ENCODE measurements at places on chromosomes 12 and 14.
A peak's percentile ranks its signal among the peaks of the same experiment; 100 is the strongest.

- no peak for DNase-seq
These were observed 7.8 kb downstream of the SH2B3 start for GRCh38 chr12:111413442-111414086.

DNA sequence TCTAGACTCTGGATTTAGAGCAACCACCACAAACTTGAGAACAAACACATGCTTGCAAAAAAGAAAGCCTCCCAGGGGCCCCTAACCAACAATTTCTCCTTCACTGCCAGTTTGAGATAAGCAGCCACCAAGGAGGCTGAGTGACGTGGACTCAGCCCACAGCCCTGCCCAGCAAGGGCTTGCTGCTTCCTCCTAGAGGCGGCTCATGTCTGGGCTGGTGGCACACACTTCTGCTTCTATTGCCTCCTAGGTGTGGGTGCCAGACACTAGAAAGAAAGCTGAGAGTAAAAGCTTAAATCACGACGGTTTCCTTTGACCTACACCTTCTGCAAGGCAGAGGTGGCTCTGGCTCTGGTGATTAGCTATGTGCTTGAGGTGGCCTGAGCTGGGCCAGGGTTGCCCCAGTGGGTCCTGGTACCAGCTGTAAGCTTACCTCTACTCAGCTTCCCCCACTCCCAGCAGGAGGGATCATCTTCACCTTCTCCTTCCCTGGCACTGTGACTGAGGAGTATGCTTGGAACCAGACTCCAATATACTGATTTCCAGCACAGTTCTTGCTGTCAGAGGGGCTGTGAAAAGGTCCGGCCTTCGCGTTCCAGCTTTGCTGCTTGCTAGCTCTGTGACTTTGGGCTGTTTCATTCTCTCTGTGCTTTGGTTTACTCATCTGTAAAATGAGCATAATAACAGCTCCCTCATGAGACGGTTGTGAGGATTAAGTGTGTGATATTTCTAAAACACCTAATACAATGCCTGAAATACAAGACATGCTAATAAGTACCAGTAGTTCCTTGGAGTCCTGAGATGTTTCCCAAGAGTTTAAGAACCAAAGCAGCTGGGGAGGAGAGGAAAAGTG is 89.7 kb upstream of the PARP11 start:
- DNase-seq = peak; percentile 36

DNA sequence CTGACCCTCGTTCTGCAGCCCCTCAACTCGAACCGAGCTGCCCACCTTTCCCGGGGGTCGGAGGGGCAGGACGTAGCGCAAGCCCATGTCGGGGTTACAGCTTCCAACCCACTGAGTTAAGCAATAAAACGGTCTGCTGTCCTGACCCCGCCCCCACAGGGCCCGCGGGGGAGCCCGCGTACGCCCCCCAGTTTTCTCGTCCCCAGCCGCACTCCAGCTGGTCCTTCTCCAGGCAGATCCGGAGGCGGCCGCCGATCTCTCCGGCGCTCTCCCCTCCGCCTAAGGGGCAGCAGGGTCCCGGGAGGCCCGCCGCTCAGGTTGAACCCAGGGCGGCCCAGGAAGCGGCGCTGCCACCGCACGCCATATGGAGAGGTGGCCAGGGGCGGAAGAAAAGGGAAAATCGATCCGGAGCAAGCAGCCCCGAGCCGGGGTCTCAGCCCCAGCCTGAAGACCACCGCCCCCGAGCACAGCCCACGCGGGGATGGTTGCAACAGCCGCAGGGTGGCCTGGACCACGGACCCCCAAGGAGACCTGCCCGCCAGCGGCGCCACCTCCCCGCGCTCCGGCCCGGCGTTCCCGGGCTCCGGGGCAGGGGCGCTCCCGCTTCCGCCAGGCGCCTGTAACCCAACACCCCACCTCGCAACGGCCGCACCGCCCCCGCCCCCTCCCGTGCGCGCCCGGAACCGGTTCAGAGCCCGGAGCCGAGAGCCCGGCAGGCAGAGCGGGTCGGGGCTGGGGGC is 760 bp downstream of the ACTN1 start:
- DNase-seq = peak; percentile 28

DNA sequence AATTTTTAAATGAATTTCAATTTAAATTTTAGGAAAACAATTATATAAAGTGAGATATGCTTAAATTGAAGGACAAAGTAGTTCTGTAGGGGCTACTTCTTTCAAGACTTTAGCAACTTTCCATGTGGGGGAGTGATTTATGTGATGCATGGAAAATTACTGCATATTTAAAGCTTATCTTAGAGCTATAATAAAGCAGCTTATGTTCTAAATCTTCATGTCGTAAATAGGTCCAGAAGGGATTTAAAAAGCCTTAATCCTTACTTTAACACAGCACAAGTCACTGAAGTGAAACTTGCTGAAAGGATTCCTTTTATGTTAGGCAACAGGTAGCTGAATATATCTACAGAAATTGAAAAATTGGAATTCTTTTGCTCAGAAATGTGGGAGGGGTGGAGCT is 340.4 kb downstream of the NAV3 start:
- no peak for DNase-seq

DNA sequence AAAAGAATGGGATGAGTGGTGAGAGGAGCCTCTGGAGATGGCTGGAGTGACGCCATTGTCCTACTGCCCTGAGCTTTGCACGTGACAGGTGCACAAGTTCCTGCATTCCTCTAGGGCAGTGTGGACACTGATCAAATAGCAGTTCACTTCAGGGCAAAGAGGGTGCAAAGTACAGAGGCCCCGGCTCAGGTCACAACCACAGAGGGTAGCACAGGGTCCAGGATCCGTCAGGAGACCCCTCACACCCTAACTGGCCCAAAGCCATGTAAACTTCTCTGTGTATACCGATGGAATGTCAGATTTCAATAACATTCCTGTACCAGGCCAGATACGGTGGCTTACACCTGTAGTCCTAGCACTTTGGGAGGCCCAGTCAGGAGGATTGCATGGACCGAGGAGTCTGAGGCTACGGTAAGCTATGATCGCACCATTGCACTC is 10.4 kb upstream of the FBLN5 start:
- no peak for DNase-seq

DNA sequence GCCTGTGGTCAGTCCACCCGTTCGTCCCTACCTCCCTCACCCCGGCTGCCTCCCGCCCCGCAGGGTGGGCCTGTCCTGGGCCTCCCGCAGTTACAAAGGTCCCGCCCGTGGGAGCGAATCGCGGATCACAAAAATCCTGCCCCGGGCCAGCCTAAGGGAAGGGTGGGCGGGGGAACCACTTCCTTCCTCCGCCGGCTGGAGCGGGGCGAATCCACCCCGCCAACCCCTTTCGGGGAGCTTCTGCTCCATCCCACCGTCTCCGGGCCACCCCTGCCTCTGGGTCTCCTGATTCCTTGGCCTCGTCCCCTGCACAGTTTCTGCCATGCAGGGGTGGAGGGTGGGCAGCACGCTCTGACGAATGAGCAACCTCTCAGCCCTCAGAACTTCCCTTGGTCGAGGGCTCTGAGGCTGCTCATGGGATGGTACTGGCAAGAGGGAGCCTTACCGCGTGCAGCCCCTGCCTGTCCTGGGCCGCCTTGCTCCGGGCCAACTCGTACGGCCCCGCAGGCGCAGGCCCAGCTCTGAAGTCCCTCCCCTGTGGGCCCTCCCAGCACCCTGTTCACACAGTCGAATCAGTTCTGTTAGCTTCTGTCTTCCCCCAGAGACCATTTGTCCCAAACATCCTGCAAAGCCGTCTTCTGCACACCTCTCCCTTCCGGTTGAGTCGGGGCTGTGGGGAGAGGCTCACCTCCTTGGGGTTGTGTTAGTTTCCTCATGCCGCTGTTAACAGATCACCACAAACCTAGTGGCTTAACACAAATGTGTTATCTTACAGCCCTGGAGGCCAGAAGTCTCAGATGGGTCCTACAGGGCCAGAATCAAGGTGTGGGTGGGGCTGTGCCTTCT is 589 bp upstream of the HVCN1 start:
- no peak for DNase-seq

GRCh38 chr14:78917462-78917861 is 747.3 kb downstream of the NRXN3 start:
- no peak for DNase-seq

DNA sequence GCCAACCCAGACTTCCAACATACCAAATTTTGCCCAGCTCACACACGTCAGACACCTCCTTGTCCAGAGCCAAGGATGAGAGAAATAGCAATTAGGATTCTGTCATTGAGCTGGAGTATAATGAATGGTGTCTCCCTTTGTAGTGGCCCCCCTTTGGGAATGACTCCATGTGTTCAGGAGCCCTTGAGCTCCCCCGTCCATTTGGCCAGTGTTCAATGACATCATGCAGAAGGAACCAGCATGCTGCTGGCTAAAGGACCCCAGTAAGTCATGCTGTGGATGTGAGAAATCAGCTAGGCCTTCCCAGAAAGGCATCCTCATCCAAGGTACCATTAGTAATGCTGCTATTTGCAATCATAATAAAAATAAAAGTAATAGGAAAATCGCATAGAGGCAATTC is 158.8 kb upstream of the SRRM4 start:
- DNase-seq = no peak

GRCh38 chr12:108029051-108029835 is 99.8 kb upstream of the WSCD2 start:
- DNase-seq = no peak

DNA sequence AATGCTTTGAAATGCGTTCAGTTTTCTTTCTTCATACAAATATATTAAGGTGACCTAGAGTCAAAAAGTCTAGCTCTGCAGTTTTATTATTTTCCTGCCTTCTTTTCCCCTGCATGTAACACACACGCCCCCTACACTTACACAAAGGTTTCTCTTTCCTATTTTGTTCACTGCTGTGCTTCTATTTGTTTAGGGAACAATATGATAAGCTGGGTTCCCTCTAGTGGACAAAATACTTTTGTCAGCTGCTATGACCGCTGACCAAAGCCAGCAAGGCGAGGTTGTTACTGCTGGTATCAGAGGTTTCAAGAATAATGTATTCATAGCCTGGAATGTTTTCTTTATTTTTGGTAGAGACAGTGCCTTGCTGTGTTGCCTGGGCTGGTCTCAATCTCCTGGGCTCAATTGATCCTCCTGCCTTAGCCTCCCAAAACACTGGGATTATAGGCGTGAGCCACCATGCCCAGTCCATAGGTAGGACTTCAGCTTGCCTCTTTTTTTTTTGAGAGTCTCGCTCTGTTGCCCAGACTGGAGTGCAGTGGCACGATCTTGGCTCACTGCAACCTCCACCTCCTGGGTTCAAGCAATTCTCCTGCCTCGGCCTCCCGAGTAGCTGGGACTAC is 33.4 kb downstream of the FNTB start:
- no peak for DNase-seq

DNA sequence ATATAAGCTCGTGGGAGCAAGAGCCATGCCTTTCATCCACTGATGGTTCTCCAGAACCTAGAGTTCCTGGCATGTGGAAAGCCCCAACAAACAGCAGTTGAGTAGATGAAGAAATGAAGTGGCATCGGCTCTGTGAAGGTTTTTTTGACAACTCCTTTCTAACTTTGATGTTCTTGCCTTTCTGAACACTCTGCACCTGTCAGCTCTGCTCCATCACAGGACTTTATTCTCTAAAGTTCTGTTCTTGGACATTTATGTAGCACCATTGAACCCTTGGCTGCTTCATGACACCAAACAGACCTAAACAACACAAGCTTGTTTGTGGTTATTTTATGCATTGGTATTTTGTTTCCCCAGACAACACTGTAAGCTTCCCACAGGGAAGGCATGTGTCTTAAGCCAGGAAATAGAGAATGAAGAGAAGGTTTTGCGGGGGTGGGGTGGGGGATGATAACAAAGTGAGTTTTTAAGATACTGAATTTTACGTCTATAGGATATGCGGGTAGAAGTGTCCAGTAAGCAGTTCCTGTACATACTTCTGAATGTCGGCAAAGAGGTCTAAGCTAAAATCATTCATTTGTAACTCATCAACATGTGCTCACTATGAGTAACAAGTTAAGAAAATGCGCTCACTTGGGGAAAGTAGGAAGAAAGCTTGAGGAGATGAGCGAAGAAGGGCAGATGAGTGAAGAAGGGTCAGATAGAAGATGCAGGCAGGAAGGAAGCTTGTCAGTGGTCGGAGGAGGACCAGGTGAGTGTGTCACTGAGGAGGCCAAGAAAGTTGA is 146.0 kb upstream of the PLEKHG7 start:
- no peak for DNase-seq

DNA sequence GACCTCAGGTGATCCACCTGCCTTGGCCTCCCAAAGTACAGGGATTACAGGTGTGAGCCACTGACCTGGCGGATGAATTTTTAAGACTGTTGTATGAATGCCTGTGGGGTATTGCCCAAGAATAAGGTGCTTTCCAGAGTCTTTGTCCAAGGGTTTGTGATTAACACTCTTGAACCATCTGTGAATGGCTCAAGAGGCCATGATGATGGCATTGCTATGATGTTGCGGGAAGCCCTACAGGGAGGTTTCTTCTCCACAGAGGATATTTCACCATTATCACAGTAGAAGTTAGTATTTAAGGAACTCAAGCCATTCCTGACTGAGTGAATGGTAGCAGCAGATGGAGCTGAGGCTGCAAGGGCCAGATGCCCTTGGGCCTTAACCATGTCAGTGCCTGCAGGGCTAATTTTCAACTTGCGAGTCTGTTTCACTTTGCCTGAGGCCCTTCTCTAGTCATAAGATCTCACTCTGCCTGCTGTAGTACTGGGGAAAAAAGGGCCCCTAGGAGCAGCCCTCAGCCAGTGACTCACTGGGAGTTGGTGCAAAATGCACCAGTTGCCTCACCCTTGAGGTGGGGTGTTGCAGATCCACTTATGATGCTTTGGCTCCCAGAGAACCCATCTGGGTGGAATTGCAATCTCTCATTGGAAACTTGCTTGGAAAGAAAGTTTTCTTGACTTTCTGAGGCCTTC is 108.6 kb upstream of the FLRT2 start:
- no peak for DNase-seq

- DNase-seq = no peak
These were observed 365.6 kb upstream of the TMPO start for GRCh38 chr12:98149691-98150210.
